ENCODE measurements at places on chromosomes 5 and 9. TPM values are rescaled to one million over a fixed set of nuclear protein-coding genes. Genes with fewer than 3 reads are reported as not detected.

DNA sequence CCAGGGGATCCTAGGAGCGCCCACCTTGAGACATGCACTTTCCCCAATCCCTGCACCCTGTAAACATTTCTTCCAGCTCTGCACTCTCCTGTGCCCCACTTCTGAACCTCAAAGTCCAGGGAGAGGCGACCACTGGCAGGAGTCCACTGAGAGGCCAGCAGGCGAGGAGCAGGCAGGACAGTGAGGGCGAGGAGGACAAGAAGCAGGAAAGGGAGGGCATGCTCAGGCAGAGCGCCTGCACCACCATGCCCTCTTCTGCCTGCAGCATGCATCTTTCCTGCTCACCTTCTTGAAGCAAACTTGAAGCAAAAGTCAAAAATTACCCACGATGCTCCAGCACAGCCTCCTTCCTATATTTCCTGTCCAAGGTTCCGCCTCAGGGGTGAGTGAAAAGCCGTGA, 10.1 kb downstream of the ARSB start:
- DNase-seq, result no peak

GRCh38 chr9:13513286-13513685, 233.8 kb upstream of the MPDZ start:
- no peak for DNase-seq

DNA sequence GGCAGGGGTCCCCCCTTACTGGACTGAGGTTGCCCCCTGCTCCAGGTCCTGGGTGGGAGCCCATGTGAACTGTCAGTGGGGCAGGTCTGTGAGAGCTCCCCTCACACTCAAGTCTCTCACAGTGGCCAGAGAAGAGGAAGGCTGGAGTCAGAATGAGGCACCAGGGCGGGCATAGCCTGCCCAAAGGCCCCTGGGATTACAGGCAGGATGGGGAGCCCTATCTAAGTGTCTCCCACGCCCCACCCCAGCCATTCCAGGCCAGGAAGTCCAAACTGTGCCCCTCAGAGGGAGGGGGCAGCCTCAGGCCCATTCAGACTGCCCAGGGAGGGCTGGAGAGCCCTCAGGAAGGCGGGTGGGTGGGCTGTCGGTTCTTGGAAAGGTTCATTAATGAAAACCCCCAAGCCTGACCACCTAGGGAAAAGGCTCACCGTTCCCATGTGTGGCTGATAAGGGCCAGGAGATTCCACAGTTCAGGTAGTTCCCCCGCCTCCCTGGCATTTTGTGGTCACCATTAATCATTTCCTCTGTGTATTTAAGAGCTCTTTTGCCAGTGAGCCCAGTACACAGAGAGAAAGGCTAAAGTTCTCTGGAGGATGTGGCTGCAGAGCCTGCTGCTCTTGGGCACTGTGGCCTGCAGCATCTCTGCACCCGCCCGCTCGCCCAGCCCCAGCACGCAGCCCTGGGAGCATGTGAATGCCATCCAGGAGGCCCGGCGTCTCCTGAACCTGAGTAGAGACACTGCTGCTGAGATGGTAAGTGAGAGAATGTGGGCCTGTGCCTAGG, at the start of gene CSF2:
CSF2 (plus strand) TSS at position 559 of the 783 bp plus-strand sequence; CDS start at position 594, 35 bp downstream.
- no peak for DNase-seq

GRCh38 chr5:60811105-60811504, 33.0 kb downstream of the ELOVL7 start:
- DNase-seq, result no peak

GRCh38 chr9:126131066-126132010, 195.3 kb upstream of the MVB12B start:
- DNase-seq, result no peak

DNA sequence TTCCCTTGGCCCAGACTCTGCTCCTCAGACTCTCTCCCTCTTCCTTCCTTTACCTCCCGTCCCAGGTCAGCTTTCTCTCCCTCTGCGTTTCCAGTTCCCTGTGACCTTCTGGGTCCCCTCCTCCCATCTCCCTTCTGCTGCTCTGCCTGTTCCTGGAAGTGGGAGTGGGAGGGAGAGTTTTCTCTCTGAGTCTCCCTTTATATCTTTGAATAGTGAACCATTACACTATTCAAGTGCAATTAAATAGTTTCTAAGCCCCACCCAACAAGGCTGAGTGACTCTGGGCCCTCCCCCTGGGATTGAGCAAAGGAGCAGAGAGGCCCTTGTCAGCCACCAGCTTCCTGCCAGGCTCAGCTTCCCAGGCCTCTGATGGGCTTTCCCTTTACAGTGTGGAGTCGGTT, 34.8 kb downstream of the THBS4 start:
- DNase-seq, result peak; percentile 17

DNA sequence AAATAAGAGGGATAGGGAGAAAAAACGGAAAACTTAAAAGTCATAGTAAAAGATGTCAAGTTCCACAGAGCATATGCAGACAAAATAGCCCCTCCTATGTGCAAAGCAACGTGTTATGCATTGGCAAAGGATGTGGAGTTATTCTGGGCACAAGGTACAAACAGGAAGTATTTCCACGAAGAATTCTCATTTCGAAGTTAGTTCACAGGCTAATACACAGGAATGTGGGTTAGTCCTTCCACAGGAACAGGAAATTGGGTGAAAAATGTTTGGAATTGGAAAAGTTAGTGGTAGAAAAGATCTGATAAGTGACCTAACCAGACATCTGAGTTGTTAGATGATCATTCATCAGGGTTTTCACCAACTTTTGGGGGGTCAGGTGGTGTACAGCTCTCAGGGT, 326.6 kb downstream of the EBF1 start:
- DNase-seq, result no peak

DNA sequence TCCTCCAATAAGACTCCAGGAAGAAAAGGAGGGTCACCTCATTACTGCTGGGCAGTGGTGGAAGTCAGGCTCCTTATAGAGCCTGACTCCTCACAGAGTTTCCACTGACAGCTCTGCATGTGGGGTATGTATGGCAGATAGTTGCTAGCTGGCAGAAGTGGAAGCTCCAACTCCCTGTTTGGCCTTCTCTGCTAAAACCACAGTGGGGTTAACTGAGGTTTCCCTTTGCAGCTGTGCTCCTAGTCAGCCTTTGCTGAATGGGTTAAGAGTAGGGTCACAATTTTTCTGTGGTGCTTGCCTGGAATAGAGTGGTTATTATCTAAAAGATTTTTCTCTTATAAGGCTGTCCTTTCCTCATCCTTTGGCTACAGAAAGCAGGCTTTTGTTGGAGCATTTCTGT, 327.5 kb downstream of the FBXL17 start:
- no peak for DNase-seq

DNA sequence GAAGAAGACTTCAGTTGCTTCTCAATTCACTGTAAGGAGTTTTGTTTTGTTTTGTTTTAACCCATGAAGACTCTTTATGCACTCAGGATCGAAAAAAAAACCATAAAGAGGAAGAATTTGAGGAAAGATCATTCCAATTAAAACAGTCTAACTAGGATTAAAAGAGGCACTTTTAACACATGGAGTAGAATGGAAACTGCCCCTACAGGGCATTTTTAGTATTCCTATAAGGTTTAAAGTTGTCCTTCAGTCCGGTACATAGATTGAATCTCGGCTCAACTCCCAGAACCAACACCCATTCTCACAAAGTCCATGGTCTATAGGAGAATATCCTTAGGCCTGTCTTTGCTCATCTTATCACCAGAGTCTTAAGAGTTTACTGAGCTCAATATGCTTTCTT, 469.6 kb downstream of the DTWD2 start:
- DNase-seq, result no peak

- DNase-seq, result no peak
These were observed 571.8 kb upstream of the CDH18 start for GRCh38 chr5:20559845-20560244.

DNA sequence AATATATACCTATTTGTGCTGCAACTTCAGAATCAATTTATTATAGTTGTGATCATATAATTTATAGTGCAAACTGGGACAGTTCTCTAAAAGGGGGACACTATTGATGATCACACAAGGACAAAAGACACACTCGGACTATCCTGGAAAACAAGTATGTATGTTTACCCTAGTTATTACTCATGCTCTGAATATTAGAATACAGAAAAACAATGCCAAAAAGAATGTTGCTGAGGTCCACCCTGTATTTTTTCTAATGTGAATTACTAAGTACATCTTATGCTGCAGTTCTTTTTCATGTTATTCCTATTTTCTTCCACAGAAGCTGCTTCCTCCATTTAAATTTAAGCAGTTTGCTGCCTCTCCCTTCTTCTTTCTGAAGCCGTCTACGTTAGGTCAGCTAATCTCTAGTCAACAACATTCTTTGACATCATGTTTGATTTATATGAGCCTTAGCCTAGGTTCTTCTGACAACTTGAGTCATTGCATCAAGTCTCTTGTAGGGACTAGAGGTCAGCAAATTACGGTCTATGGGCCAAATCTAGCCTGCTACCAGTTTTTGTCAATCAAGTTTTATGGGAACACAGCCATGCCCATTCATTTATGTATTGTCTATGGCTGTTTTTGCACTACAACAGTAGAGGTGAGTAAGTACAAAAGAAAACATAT, 40.1 kb upstream of the PPP3R2 start:
- no peak for DNase-seq

- DNase-seq, result no peak
These were observed 323.9 kb upstream of the RORB start for GRCh38 chr9:74173284-74173683.

DNA sequence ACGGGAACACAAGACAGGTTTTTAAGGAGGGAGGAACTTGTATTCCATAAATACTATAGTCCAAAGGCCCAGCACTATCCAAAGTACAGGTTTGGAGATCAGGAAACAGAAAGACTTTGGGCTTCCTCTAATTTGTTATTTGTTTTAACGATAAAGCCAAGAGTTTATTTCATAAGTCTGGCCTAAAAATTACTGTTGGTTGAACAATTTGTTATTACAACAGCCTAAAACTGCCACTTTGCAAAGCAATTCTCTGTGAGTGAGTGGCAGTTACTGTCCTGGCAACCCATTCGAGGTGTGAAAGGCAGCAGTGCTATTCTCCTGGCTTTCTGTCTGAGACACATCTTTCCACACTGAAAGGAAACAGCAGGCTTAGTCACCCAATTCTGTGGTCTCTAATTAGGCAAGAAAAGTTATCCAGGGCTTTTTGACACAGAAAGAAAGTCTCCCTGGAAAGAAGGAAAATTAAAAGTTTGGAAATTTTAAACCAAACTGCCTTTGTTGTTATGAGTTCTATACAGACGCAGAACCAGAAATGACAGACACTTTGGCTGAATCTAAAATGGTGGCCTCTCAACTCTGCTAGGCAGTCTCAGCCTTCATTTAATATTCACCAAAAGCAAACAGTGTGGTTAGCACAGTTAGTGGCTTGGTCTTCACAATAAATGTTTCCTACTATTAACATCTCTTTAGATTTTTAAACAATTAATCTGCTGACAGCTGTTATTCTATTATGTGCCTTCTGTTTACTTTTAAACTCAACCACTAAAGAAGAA, 33.9 kb downstream of the PSMB7 start:
- DNase-seq, result no peak

DNA sequence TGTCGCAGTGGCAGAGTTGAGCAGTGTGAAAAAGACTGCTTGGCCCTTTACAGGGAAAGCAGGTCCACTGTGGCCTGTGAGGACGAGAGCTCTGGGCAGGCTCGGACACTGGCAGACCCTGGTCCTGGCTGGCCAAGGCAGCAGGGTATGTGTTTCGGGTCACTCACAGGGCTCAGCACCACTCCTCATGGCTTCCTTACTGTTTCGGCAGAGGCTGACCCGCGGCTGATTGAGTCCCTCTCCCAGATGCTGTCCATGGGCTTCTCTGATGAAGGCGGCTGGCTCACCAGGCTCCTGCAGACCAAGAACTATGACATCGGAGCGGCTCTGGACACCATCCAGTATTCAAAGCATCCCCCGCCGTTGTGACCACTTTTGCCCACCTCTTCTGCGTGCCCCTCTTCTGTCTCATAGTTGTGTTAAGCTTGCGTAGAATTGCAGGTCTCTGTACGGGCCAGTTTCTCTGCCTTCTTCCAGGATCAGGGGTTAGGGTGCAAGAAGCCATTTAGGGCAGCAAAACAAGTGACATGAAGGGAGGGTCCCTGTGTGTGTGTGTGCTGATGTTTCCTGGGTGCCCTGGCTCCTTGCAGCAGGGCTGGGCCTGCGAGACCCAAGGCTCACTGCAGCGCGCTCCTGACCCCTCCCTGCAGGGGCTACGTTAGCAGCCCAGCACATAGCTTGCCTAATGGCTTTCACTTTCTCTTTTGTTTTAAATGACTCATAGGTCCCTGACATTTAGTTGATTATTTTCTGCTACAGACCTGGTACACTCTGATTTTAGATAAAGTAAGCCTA, 15.7 kb downstream of the SQSTM1 start:
- DNase-seq, result no peak

DNA sequence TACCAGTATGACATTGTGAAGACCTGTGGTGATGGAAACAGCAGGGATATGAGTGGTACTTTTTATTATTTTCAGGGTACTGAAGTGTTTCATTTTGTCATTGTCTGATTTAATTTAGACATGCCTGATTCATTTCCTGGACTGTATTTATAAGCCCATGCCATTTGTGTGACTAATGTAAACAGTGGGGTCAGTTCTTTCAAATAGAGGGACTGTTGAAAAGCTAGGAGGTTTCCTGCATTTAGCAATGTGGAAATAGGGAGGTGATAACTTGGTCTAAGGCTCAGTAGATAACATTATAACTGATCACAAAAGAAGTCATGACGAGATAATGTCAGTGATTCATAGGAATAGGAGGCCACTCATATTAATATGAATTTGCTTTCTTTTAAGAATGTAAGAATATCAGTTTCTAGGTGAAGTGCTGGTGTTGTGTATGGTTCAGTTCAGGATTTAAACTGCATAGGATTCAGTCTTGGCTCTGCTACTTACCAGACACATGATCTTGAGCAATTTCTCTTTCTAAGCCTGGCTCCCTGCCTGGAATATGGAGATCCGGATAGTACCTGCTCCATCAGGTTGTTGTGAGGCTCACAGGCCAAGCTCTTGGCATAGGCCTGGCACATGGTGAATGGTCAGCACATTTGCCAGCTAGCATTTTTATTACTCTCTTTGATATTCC, 7.5 kb downstream of the RASGRF2 start:
- DNase-seq, result peak; percentile 34

DNA sequence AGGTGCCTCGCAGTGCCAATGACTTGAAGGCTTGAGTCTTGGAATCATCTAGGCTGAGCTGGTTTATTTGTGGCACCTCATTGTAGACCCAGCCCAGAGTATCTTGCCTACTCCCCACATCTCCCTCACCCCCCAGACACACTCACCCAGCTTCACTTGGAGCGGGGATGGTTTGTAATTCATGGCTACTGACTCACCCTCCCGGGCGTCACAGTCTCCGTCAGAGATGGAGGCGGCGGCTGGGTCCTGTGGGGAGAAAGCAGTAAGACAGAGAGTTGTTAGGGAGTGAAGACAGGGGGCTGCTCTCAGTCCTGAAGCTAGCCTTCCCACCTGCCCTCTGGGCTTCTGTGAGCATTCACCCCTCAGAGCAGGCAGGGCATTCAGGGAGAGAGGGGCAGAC, 29.0 kb upstream of the MYORG start:
- peak; percentile 25 for DNase-seq

GRCh38 chr5:133287500-133287899, 235.7 kb downstream of the HSPA4 start:
- DNase-seq, result no peak

SLC6A19 gene
- total RNA-seq, result not detected

IL4 gene
- not detected for total RNA-seq

PDE8B gene
- total RNA-seq, result 5.3 TPM

MAMDC2 gene
- total RNA-seq, result 3.0 TPM

ZFYVE16 gene
- 57.1 TPM for total RNA-seq

PCDHB2 gene
- 14.2 TPM for total RNA-seq

PAX5 gene
- total RNA-seq, result not detected

OLFML2A gene
- total RNA-seq, result 2.5 TPM

SOHLH1 gene
- total RNA-seq, result not detected

UAP1L1 gene
- 0.31 TPM for total RNA-seq

PCDHGA12 gene
- 6.9 TPM for total RNA-seq

NUTM2G gene
- not detected for total RNA-seq

COL23A1 gene
- 0.16 TPM for total RNA-seq

C5orf58 gene
- total RNA-seq, result not detected

PCDHGB4 gene
- total RNA-seq, result 12.9 TPM
